Ovary (tissue), 10 donors: ENCODE measurements at places on chromosomes 7 and 10. TPM values are rescaled to one million over a fixed set of nuclear protein-coding genes. Genes with fewer than 3 reads are reported as not detected.

DNA sequence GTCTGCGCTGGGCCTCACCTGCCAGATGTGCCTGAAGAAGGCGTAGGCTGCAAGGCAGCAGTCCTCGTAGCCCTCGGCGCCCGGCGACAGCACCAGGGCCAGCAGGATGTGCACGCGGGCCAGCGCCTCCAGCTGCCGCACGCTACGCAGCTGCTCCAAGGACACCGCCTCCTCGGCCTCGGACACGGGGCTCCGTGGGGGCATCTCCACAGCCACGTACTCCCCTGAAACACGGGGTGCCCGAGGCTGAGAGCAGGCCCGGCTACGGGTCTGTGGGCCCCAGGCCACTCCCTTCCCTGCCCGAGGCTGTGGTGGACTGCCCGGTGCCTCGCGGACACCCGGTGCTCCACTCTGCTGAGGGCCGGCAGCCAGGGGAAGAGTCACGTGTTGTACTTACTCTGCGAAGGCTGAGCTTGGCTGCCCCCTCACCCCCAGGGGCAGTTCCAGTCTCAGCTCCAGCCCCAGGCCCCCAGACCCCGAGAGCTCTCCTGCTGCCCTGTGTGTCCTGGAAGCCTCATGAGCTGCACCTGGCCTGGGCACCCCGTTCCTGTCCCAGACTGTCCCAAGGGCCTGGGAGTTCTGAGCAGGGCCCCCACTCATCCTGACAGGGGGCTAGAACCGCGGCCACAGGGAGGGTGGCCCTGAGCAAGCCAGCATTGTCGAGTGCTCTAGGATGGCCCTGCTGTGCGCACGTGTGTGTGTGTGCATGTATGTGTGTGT is 62.8 kb downstream of the CFAP46 start:
- no peak for DNase-seq

- DNase-seq = no peak
Measured at GRCh38 chr10:6136215-6137201, 47.7 kb downstream of the RBM17 start.

Gene NYAP1
- 8.5 TPM for total RNA-seq

GRCh38 chr7:148242294-148242821 is 348.2 kb upstream of the C7orf33 start:
- DNase-seq = no peak

Gene ANKIB1
- total RNA-seq = 83.1 TPM

Gene PRKAR2B
- total RNA-seq = 53.2 TPM

GRCh38 chr7:30281263-30281662 is 3.1 kb upstream of the ZNRF2 start:
- no peak for DNase-seq

Gene NODAL
- not detected for total RNA-seq

Gene HMX2
- not detected for total RNA-seq

DNA sequence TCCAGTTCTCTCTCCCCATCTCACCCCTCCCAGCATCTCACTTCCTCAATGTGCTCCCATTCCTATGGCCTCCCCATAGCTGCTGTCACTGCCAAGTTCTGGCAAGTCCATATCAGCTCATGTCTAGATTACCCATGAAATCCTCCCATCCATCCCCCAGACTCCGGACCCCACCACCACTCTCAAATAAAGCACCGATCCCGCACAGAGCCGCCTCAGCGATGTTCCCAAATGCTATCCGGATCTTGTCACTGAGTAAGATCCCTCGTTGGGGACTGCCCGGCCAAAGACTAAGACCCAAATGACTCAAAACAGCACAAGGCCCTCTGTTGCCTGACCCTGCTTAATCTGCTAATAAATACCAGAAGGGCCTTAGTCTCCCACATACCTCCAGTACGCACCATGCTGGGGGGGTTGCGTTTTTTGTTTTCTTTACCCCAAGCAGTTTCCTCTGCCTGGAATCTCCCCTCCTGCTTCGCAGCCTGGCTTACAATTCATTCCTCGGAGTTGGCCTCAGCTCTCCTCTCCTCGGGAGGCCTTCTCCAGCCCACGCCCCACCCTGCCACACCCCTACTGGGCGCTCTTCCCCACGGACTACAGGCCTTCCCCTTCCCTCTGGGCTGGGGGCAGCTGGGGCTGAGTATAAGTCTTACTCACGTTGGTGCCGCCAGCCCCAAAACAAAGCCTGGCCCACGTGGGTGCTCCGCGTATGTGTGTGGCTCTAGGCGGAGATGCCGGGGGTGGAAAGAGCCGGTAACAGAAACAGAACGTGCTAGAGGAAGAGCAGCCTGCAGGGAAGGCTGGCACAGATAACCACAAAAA is 1.8 kb upstream of the DUSP5 start:
- DNase-seq = no peak

Gene SLC18A3
- not detected for total RNA-seq

- DNase-seq = peak; percentile 51
Measured at GRCh38 chr7:1912593-1913465, 242.8 kb downstream of the ELFN1 start.

GRCh38 chr7:47893721-47894365 is 54.4 kb downstream of the PKD1L1 start:
- DNase-seq = no peak

Gene SPDYE11
- not detected for total RNA-seq

Gene VENTX
- 2.2 TPM for total RNA-seq

GRCh38 chr10:63799521-63800300 is 278.5 kb downstream of the REEP3 start:
- DNase-seq = no peak

Gene PDGFA
- 19.0 TPM for total RNA-seq

- no peak for DNase-seq
Measured at GRCh38 chr10:123398180-123398591, 244.0 kb downstream of the BUB3 start.

Gene C10orf95
- total RNA-seq = not detected

Gene ABCF2
- 23.1 TPM for total RNA-seq

GRCh38 chr10:104387130-104387888 is 33.7 kb downstream of the CFAP58 start:
- no peak for DNase-seq

DNA sequence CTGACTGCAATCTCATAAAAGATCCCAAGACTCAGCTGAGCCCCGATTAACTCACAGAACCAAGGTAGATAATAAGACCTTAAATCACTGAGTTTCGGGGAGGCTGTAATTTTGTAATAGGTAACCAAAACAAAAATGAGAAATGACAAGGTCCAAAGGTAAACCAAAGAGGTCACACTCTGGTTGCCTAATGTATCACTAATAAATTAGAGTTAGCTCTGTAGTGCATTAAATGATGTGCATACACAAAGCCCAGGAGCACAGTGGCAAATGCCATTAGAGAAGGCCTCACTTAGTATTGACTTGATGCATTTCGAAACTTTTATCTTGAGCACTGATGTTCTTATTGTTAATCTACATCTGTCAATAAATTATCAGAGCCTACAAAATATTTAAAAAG is 237.7 kb upstream of the CCDC6 start:
- no peak for DNase-seq

DNA sequence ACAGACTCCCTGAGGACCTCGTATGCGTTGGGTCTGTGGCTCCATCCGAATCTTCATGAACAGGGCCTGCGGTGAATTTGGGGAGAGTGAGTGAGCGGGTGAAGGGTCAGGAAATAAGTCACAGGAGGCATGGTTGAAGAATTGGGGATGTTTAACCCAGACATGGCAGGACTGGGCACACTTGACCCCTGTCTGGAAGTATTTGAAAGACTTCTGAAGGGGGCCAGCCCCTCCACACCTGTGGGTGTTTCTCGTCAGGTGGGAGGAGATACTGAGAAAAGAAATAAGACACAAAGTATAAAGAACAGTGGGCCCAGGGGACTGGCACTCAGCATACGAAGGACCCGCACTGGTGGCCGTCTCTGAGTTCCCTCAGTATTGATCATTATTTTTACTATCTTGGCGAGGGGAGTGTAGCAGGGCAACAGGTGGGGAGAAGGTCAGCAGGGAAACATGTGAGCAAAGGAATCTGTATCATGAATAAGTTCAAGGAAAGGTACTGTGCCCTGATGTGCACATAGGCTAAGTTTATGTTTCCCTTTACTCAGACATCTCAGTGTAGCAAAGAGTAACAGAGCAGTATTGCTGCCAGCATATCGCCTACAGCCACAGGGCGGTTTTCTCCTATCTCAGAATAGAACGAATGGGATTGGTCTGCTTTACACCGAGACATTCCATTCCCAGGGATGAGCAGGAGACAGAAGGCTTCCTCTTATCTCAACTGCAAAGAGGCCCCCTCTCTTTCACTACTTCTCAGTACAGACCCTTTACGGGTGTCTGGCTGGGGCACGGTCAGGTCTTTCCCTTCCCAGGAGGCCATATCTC is 38.2 kb upstream of the PFKFB3 start:
- no peak for DNase-seq

DNA sequence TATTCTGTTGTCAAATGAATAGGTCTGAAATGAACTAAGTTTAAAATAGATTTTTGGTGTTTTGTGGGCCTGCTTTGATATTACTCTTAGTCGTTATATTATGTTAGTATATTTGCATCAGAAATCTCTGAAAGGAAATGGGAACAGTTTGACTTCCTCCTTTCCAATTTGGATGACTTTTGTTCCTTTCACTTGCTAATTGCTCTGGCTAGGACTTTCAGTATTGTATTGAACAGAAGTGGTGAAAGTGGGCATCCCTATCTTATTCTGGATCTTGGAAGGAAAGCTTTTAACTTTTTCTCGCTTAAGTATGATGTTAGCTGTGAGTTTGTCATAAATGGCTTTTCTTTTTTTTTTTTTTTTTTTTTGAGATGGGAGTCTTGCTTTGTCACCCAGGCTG is 273.6 kb upstream of the DKK1 start:
- no peak for DNase-seq

Gene TAC1
- not detected for total RNA-seq

- DNase-seq = no peak
Measured at GRCh38 chr7:149825567-149826343, 12.4 kb upstream of the ZNF862 start.

- DNase-seq = no peak
Measured at GRCh38 chr10:13837966-13838365, 251.2 kb downstream of the PRPF18 start.

DNA sequence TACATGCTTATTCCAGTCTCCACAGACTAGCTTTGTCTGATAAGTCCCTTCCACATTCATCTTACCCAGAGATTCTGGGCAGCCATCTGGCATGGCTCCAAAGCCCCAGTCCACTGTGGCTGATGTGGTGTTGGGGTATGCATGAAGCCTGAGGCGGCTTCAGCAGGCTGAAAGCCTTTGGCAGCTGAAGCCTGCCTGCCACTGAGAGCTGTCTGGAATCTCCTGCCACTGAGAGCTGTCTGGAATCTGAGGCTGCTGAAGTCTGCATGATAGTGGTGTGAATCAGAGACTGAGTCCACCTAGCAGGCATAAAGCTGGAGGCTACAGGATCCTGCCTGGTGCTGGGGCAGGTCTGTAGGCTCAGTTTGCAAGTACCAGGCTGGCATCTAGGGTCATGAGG is 87.1 kb downstream of the DYNC1I1 start:
- no peak for DNase-seq

Gene ACTR3C
- 10.3 TPM for total RNA-seq

- DNase-seq = peak; percentile 60
Measured at GRCh38 chr7:148883266-148884048, 634 bp downstream of the EZH2 start.

DNA sequence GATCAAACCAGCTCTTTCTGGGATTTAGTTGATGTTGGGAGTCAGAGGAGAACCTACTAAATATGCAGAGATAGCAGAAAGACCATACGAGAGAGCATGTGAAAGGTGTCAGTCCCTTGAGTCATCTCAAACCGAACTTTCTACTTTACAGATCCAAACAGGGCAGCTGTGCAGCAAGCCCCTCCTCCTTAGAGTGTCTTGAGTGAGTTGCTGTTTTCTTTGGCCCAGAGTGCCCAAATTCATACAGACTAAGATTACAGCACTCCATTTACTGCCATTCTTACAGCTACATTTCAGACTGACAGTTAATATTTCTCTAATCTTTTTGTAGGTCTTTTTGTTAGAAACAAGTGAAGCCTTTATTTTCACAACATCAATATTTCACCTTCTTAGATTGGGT is 53.4 kb downstream of the NRCAM start:
- no peak for DNase-seq

GRCh38 chr7:89760690-89761089 is 393.6 kb upstream of the STEAP1 start:
- no peak for DNase-seq

- no peak for DNase-seq
Measured at GRCh38 chr10:106078895-106079576, 1085.5 kb downstream of the SORCS1 start.

Gene MAGI2
- total RNA-seq = 20.3 TPM

DNA sequence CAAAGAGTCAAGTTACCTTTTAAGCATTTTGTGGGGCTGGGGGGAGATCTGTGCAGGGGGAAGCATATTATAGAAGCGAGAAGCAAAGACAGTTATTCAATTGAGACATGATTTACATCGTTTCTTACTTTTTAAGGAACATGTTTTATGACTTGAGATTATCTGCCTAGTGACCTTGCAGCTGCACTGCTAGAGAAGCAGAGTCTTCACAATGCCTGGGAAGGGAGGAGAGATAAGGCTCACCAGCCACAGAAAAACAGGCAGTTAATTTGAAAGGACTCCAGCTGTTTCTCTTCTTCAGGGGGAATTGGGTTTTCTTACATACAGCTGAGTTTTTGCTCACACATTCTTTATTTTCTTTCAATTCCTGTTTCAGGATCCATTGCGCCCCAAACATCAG is 31.0 kb downstream of the PHYH start:
- no peak for DNase-seq

- no peak for DNase-seq
Measured at GRCh38 chr10:62237966-62238365, 30.7 kb downstream of the RTKN2 start.

- DNase-seq = no peak
Measured at GRCh38 chr10:70417568-70417967, 13.6 kb downstream of the EIF4EBP2 start.

Gene ITIH2
- not detected for total RNA-seq

Gene STRIP2
- total RNA-seq = 0.68 TPM

GRCh38 chr10:21570761-21571521 is 36.9 kb downstream of the MLLT10 start:
- DNase-seq = no peak

DNA sequence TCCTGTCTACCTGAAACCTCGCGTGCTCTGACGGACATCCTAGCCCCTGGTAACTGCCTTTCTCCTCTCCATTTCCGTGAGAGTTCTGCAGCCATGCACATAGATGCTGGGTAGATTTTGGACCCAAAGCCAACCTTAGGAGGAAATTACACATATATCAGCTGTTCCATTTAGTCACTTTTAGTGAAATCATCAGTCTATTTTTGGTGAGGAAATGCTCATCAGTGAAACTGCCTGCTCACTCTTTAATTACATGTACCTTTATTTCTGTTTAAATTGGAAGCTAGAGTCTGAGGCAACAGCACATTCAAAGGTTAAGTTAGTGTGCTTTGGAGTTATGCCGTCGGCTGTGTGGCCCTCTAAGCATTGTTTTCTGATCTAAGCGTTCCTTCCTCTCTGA is 231.3 kb downstream of the WDR37 start:
- no peak for DNase-seq

- no peak for DNase-seq
Measured at GRCh38 chr10:86863484-86863842, 94.0 kb downstream of the MMRN2 start.

Gene FAM25A
- total RNA-seq = not detected

DNA sequence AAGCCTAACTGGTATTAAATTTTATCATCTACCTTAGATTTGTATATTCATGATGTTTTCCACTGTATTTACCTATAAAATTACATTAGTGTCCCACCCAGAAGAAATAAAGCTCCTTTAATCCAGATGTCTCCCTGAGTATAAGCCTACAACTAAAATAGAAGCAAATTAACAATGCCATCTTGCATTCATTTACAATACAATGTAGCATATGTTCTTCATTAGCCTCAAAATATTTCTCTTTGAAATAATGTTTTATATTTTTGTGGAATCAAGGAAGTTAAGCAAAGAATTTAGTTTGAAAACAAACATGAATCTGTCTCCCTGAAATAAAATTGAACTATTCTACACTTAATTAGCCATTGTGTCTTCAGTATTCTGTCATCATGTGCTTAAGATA is 112.3 kb downstream of the CACNA2D1 start:
- DNase-seq = no peak
